Uterine smooth muscle cell (primary cell): ENCODE measurements at places on chromosomes 11 and 22. TPM values are rescaled to one million over a fixed set of nuclear protein-coding genes. Genes with fewer than 3 reads are reported as not detected.

MMP13 gene
- total RNA-seq = 0.11 TPM in 1 of 2 replicates, not detected in the other

PKP3 gene
- 0.66 and 0.87 TPM in 2 replicates for total RNA-seq

RAB36 gene
- total RNA-seq = 4.8 and 5.6 TPM in 2 replicates

TMEM191B gene
- total RNA-seq = 0.12 and 3.2 TPM in 2 replicates

KIRREL3 gene
- 2.6 and 2.9 TPM in 2 replicates for total RNA-seq

SHANK3 gene
- 0.22 and 0.50 TPM in 2 replicates for total RNA-seq

SBF2 gene
- total RNA-seq = 52.1 and 61.1 TPM in 2 replicates
